ENCODE measurements at places on chromosomes 1 and 21.

GRCh38 chr1:185409345-185409744 is 92.3 kb upstream of the IVNS1ABP start:
- DNase-seq: no peak

DNA sequence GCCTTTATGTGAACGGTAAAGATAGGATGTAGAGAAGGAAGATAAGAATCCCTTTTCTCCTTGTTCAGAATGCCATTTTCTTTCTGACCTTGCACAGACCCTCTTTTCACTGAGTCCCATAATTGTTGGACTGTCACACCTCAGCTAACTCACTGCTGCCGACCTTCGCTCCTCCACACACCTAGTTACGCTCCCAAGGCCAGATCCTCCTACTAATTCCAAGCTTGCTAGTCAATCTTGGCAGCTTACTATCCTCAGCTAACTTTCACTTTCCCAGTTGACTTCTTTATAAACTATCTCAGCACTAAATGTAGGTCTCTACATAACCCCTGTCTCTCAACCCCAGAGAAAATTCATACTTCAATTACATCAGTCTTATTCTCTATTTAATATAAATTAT is 471.8 kb upstream of the PRMT6 start:
- DNase-seq: no peak

GRCh38 chr1:100458661-100459357 is 79.1 kb upstream of the GPR88 start:
- DNase-seq: no peak

GRCh38 chr1:214422137-214422671 is 129.2 kb downstream of the PTPN14 start:
- DNase-seq: no peak

DNA sequence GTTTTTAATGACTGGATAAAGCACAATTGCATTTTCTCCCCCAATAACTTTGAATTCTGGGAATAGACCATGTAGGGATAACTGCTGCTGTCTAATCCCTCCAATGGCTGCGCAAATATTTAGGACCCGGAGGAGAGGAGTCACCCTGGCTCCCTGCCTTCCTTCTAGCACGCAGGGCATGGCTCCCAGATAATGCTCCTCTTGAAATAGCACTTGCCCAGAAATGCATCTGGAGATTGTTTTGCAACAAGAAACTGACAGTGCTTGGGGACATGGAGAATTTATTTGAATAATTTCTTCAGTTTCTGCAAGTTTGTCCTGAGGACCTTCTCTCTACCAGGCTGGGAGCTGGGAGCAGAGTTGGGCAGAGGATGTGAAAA is 83.5 kb downstream of the MAN1C1 start:
- no peak for DNase-seq

All from upper lobe of left lung (tissue), 6 donors.